Spleen (tissue), 13 donors: ENCODE measurements at places on chromosomes 1 and 21.

DNA sequence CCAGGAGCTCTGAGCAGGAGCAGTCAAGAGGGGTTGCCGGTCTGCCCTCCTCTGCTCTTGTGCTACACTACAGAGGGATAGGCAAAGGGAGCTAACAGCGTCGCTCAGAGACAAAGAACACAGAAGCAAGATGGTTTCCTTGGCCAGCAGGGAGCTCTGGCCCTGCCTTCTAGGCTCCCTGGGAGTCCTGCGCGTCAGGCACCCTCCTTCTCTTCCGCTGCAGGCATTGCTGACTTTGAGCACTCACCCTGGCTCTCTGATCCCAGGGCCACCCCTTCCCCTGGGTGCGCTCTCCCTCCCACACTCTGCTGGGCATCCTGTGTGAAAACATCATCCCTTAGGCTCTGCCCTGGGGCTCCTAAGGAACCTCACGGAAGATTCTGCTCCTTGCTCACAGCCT, 489 bp downstream of the TNNI1 start:
- DNase-seq: peak; percentile 31

GRCh38 chr21:18894387-18894786, 490.8 kb upstream of the TMPRSS15 start:
- DNase-seq: no peak

DNA sequence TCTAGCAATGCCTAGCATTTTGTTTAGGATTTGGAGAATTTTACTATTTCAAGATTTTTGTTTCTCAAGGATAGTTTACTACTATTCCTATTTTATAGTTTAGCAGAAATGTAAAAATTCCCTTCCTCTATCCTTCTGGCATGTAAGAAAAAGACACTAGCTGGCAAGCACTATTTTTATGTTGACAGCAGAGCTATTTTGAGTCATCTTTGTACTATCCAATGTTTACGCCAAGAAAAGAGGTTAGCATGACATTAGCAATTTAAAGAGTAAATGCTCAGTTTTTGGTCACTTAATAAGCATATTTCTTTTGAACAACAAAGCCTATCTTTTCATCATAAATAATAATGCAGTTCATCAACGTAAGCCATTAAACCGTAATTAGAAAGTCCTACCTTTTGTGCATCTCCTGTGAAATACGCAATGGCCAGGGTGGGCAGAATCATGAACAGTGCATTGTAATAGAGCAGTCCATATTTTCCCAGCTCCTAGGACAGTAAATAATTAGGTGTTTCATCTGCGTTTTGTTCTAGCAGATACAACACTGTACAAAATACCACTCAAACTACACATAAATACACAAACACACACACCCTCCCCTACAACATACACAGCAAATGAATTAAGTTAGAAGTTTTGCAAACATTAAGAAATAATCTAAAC, 12.0 kb downstream of the SLC35D1 start:
- DNase-seq: no peak

DNA sequence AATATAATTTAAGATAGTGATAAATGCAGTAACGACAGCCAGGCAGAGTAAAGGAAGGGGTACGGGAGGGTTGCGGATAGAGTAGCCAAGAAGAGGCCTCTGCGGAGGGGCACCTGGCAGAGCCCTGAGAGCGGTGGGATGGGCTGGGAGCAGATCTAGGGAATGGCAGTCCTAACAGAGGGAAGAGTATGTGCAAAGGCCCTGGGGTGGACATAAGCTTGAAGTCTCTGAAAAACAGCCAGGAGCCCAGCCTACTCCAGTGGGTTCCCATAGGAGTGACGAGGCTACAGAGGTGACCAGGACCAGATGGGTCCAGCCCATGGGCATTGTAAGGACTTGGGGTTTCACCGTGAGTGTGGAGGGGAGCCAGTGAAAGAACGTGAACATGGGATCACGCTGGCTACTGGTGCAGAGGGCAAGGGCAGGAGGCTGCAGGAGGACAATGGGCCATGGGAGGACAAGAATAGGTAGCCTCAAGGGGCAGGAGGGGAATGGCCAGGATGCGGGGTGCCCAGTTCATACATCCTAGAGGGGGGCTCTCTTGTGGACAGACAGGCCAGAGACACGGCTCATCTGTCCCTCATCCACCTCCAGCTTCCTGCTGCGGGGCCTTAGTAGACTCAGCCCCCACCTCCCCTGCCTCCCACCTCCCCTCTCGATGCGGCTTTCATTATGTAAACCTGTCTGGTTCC, 185.7 kb upstream of the VAMP3 start:
- DNase-seq: peak; percentile 18

DNA sequence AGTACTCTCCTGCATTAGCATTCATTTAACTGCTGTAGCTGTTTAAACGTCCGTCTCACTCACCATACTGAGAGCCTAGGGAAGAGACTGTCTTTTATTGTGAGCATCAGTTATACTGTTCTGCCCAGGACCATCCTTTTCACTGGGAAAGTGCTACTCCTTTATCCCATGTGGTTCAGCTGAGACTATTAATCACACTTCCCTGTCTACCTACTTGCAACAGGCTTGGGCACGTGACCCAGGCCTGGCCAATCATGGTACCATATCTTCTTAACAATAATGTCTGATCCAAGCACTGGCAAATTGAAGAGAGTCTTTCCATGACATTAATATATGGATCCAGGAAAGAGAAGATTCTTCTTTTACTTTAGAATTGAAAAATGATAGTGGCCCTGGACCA, 108.1 kb downstream of the TM2D1 start:
- no peak for DNase-seq

GRCh38 chr1:113283914-113284313, 106.4 kb upstream of the MAGI3 start:
- DNase-seq: no peak

GRCh38 chr1:151510614-151510956, 602 bp upstream of the CGN start:
- DNase-seq: no peak

DNA sequence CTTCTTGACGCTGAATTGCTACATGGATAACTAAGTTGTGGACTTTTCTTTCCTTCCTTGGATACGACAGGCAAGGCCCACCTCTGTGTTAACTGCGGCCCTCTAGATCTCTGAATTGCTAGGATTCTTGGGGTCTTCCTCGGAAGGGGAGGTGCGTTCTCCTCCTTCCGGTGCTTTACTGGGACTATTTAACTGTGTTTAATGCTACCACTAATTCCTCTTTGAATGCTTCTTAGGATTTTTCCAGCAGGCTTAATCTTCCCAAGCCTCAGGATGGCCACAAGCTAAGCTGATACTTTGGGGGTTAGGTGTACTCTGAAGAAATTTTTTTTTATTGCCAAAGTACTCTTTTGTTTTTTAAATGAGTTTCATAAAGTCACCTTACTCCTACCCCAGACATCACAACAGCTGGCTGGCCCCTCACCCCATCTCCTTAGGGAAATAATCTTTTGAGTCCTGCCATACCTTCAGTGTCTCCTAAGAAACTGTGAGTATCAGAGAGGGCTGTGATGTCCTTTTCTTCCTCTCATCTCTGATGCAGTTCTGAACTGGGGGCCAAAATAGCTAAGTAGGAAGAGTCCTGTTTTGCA, 21.4 kb downstream of the KIRREL1 start:
- DNase-seq: no peak

GRCh38 chr1:160167056-160167455, 15.7 kb downstream of the ATP1A4 start:
- DNase-seq: no peak

GRCh38 chr1:46415514-46415913, 21.4 kb downstream of the FAAH start:
- no peak for DNase-seq

DNA sequence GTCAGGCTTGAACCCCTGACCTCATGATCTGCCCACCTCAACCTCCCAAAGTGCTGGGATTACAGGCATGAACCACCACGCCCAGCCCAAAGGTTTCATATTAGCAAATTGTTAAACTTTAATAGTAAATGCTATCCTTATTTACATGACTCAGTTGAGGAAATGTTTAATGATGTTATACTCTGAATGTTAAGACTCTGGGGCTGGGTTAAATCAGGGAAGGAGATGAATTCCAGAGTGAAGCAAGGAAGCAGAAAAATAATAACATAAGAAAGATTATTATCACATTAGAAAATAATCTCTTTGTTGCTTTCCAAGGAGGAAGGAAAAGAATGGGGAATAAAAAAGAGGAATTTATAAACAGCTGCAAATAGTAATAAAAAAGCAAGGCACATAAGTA, 105.3 kb downstream of the PTGS2 start:
- no peak for DNase-seq

DNA sequence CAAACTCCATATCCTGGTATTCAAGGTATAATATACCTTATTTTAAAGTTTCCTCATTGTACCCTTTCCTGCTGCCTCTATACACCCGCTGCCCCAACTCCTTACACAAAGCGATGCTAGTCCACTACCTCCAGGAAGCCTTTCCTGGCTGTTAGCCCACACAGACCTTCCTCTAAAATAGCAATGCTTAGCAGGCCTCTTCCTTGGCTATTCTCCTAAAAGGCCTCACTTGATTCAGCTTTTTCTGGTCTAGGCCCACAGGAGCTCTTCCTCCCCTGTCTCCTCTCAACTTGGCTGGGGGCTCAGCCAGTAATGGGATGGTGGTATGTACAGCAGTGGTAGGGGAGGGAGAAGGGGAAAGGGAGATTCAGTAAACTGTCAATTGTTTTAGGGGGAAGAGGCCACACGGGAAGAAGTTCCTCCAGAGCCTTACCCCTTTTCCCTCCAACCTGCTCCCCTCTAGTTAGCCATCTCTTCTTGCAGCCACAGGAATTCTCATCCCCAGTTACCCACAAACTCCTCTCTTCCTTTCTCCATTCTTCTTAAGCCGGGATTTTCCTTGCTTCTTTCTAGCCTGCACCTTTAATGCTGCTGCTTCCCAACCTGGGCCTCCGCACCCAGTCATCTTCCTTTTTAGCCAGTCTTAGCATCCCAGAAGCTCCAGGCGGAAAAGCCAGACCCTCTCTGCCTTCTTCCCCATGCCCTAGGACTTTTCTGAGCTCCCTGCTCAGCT, 2.6 kb downstream of the LRRC41 start:
- no peak for DNase-seq

DNA sequence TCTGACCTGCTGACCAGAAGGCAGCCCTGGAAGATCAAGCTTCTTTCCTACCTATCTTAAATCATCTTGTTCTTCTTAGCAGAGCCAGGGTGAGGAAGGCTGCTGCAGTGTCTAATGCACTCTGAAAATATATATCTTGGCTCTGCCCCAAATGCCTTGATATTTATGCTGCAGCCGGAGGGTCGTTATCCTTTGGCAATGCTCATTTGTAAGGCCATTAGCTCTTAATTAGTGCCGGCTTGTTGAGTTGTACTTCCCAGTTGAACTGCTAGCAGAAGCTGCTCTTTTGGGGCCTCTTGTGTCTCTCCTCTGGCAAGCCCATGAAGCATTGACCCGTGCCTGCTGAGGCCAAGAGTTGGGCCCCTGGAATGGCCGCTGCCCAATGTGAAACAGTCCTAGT, 4.2 kb upstream of the GNL2 start:
- DNase-seq: no peak
